ENCODE measurements at places on chromosomes 16 and 17. TPM values are rescaled to one million over a fixed set of nuclear protein-coding genes. Genes with fewer than 3 reads are reported as not detected.

- DNase-seq: no peak
- H3K36me3 ChIP-seq: no peaks in the 10 kb centered on the region
- no peaks in the 10 kb centered on the region for H3K27me3 ChIP-seq
- no peak overlapping the region for H3K4me3 ChIP-seq
- H3K4me1 ChIP-seq: no peaks in the 10 kb centered on the region
Observed at GRCh38 chr16:4894276-4895150, 42.4 kb downstream of the PPL start.

The TMEM92 gene
- total RNA-seq: 14.2 TPM

DNA sequence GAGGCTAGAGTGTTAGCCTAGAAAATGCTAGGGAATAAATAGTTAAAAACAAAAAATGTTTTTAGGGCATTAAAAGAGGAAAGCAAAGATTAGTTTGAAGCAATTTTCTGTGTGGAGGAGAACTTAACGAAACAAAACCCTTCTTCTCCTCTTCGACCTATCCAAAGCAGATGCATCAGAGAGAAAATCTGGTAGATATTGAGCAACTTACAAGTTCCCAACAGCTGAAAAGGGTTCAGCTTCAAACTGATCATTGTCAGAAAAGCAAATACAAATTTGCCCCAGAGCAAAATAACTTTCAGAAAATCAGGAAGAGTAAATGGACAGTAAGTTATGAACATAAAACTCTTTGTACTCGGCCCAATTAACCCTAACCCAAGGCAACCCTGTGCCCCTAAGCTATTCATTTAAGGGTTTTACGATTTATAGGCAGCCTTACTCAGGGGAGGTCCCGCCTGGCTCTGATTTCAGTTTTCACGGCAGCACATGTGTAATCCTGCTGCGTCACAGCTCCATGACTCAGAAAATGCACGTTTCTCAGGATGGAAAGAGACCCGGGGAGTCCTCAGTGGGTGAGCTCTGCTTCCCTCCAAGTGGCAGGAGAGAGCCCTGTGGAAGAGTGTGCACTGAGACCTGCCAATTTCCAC, 405.7 kb upstream of the SALL1 start:
- no peaks in the 10 kb centered on the region for H3K4me1 ChIP-seq
- no peak for DNase-seq
- no peaks in the 10 kb centered on the region for H3K36me3 ChIP-seq
- no peak overlapping the region for H3K27ac ChIP-seq
- no peaks in the 10 kb centered on the region for H3K27me3 ChIP-seq

DNA sequence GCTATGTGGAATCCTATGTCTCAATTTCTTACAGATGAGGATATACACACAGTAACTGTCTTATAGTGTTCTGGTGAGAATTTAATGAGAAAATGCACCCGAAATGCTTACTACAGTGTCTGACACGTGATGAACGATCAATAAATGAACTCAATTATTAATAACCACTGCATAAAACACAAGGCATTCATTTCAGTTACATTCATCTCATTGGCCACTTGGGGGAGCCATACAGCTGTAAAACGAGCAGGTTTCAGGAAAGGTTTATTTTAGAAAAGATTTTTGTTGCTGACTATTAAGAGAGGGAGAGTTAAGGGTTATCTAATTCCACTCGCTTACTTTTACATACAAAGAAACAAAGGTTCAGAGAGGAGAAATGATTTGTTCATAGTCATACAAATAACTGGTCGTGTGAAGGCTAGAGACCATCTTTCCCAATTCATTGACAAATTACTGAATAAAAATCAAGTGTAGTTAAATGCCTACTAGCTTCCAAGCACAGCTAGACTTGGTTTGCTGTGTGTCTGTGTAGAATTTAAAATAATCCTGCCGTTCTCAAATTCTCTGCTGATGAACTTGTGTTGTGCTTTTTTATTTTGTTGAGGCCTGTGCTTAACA, 160.1 kb downstream of the MAP2K4 start:
- peaks cover 9% of the 10 kb centered on the region for H3K4me1 ChIP-seq
- H3K27me3 ChIP-seq: no peaks in the 10 kb centered on the region
- peak; percentile 71 for DNase-seq
- no peaks in the 10 kb centered on the region for H3K36me3 ChIP-seq

DNA sequence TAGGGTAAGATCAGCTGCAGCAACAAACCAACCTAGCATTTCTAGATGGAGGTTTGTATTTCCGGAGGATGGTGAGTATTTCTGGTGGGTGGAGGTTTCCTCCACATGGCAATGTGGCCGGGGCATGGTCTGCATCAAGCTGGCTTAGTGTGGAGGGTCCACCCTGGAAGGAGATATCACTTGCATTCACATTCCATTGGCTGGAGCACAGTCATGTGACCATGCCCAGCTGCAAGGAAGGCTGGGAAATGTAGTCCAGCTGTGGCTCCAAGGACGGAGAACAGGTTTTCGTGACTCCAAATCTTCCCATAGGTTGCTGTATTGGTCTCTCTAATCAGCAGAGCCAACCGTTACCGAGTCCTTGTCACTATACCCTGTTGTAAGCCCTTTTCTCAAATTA, 68.7 kb downstream of the RAI1 start:
- DNase-seq: peak; percentile 38
- H3K27ac ChIP-seq: peak overlapping the region; percentile 20
- peaks cover 20% of the 10 kb centered on the region for H3K4me1 ChIP-seq
- H3K4me3 ChIP-seq: no peak overlapping the region

The CLEC18C gene
- 1.1 TPM for total RNA-seq

GRCh38 chr16:30377812-30378235, 3.2 kb downstream of the MYL11 start:
- peaks cover 9% of the 10 kb centered on the region for H3K4me1 ChIP-seq
- DNase-seq: peak; percentile 86
- H3K4me3 ChIP-seq: peak overlapping the region; percentile 60
- H3K36me3 ChIP-seq: no peaks in the 10 kb centered on the region
- peak overlapping the region; percentile 98 for H3K27ac ChIP-seq

Data from cardiac muscle cell (in vitro differentiated cells and primary cell).